HAP-1 (cell line): ENCODE measurements at places on chromosomes 4 and X.

DNA sequence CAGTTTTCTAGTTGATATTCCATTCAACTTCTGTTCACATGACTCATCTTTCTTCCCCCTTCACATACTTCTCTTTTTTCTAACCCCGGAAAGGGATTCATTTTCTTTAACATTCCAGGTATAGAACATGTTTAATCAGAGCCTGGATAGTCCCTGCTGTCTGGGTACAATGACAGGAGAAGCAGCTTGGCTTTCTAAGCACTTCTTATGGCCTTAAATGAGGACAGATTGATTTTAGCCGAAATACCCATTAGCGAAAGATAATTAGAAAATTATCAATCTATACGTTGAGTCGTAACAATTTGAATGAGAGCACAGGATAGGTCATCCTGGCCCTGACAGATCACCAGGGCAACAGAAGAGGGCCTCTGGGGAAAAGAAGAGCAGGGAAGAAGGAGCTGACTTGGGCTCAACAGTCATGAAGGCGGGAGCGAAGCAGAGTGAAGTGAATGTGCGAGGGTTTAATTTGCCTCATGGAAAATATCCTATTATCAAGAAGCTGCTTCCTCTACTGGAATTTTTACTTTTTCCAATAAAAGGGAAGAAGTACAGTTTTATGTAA, 62.2 kb downstream of the PPP1R2C start:
- DNase-seq = no peak

DNA sequence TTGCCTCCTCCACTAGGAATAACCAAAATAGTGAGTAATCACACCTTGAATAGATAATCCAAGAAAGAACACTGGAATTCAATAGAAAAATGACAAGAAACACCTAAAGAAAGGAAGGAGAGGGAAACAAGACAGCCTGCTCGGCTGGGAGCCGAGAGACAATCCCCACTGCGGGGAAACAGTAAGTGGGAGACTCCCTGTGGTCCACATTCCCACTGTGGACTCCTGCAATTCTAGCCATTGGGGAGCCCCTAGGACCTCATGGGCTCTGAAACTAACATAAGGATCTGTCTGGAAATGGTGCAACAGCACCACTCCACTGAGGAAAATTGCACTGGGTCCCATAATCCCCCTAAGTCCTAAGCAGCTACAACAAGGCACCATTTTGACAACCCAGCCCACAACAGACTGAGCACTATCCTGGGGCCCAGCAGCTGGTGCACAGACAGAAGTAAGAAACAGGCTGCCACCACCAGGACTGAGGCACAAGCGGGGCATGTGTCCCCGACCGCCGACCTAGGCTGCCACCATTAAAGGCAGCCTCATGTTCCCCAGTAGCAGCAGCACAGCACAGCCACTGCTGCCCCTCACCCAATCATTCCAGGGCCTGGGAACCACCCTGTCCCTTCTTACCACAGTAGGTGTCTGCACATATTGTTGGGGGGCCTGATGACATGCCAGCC, 14.2 kb downstream of the LRBA start:
- no peak for DNase-seq

- DNase-seq = no peak
Observed at GRCh38 chr4:2250357-2251072, 8.6 kb upstream of the HAUS3 start.

GRCh38 chrX:130715299-130715698, 187.7 kb downstream of the ENOX2 start:
- DNase-seq = no peak

DNA sequence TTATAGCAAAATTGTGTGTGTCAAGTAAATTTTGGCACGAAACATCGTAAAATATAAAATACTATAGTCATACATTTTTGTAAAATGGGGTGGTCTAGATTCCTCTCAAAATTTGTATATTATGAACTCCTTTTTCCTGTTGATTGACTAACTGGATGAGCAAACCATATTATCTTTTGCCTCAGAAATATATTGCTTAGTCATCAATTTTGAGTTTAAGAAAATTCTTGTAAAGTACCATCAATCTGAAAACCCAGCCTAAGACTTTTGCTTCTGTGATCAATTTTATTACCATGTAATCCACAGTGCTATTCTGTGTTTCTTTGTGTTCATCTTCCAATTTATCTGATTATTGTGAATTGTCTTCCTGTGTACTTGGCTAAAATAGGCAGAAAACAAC, 98.0 kb upstream of the PCDH18 start:
- no peak for DNase-seq

GRCh38 chr4:8403173-8403753, 37.3 kb downstream of the ACOX3 start:
- peak; percentile 90 for DNase-seq

DNA sequence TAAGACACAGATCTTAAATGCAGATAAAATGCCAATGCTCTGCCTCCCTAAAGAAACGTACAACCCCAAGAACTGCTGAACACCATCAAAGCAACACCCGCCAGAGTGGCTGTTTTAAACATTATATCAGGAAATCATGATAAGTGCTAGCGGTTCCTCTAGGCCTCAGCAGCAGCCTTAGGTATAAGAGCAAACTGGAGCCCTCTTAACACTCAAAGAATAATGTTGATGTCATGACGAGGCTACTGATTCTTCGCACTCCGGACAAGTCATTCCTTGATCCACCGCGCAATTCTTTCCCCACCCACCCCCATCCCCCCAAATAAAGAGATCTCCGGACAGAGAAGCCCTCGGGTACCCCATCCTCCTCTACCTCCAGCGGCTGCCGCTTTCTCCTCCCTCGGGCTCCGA, 507 bp downstream of the LIN54 start:
- DNase-seq = no peak

GRCh38 chr4:144754562-144755410, 108.8 kb downstream of the HHIP start:
- DNase-seq = peak; percentile 41

- no peak for DNase-seq
Observed at GRCh38 chr4:107391630-107392028, 328.4 kb downstream of the PAPSS1 start.

- peak; percentile 11 for DNase-seq
Observed at GRCh38 chr4:40388239-40388638, 53.1 kb downstream of the CHRNA9 start.

DNA sequence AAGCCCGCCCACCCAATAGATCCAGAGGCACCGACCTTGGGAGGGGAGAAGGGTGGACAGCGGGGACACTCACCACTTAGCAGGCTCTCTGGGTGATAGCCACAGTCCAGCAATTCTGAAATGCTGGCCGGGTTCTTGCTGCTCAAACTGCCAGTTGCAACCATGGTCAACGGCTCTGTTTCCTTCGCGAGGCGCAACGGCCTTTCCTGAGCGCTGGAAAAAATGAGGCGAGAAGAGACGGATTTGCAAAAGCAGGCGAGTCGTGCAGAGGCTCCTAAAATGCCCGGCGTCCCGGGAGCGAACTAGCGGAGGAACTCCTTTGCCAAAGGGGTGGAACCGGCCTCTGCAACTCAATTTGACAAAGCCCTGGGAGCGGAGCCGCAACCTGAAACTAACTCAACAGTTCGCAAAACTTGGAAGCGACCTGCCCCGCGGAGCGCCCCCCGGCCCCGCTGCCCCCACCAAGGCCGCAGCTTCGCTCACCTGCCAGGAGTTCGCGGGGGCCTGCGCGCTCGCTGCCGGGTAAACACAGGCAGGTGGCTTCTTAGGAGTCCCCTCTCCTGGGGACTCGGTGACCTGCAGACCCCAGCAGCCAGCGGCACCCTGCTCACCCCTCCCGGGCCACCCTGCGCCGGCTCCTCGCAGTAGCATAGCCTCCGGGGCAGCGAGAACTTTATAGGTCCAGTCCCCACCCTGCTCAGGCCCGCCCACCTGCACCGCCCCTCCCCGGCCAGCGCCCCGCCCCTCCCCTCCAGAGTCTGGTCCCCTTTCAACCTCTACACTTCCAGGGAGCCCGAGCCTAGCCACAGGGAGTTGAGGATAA, at the start of gene DDIT4L:
DDIT4L (minus strand) TSS at position 649 of the 823 bp plus-strand sequence; CDS start at position 164, 485 bp downstream.
- peak; percentile 45 for DNase-seq

GRCh38 chr4:34043131-34043530, 2201.2 kb downstream of the ARAP2 start:
- DNase-seq = no peak

- no peak for DNase-seq
Observed at GRCh38 chr4:160450876-160451275, 1348.0 kb downstream of the RAPGEF2 start.

DNA sequence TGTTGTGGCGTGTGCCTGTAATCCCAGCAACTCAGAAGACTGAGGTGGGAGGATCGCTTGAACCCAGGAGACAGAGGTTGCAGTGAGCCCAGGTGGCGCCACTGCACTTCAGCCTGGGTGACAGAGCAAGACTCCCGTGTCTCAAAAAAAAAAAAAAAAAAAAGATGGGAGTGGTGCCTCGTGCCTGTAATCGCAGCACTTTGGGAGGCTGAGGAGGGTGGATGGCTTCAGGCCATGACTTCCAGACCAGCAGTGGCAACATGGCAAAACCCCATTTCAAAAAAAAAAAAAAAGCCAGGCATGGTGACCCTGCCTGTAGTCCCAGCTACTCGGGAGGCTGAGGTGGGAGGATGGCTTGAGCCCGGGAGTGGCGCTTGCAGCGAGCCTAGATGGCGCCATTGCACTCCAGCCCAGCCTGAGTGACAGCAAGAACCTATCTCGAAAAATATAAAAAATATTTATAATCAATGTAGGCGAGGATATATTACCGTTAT, 27.0 kb downstream of the EIF2S3 start:
- peak; percentile 87 for DNase-seq

GRCh38 chrX:102599951-102600579, 750 bp downstream of the ARMCX5 start:
- DNase-seq = no peak

DNA sequence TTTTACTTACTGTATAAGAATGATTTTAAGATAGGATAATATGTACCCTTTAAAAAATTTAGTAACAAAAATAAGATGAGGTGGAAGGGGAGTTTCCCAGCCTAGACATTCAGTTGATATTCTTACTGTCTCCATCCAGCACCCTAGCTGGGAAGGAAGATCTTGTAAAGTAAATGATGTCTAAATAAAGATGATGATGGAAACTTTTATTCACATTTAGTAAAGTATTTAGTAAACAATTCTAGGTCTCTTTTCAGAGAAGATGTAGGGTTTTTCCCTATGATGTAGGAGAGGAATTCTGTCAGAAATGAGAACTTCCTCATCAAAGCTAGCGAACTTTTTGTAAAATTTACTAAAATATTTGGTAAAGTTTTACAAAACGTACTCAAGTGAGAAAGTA, 136.8 kb downstream of the RAPGEF2 start:
- DNase-seq = no peak
